Activated T-helper 1 cell treated with anti-CD3 and anti-CD28 coated beads, Interleukin-12 subunit alpha, Interleukin-12 subunit beta, Interleukin-2, Interleukin-4 antibody, amounts not matched to agents 30 ng/mL and 10 ng/mL and 1 ng/mL, durations not matched to agents 14 hours and 24 hours and 36 hours (primary cell): ENCODE measurements at places on chromosomes 5 and 9. TPM values are rescaled to one million over a fixed set of nuclear protein-coding genes. Genes with fewer than 3 reads are reported as not detected.
A peak's percentile ranks its signal among the peaks of the same experiment; 100 is the strongest.

Gene KCNN2
- total RNA-seq, result not detected in 2 replicates

DNA sequence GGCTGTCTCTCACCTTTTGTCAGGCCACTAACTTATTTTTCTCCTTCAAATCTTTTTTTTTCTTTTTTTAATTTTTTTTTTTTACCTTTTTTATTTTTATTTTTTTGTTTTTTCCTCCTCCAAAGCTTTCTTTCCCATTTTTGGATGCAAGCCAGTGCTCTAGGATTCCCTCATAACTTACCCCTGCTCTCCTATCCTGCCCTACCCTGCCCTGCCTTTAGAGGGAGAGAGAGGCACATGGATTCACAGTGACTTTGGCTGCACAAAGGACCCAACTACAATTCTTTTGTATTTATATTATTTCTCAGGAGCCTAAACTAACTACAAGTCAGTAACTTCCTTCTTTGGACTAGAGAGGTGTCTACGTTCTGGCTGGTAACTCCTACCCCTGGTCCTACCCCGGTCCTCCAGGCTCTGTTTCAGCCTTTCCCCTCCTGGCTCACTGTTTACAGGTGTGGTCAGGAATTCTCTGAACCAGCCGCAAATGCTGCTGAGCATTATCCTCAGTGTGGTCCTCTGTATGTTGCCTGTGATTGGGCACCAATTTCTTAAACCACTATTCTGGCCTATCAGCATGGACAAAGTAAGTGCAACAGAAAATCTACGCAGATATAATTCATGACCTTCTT, 8.4 kb upstream of the RUSC2 start:
- no peak overlapping the region for H3K4me3 ChIP-seq
- H3K4me1 ChIP-seq, result no peaks in the 10 kb centered on the region
- peak; percentile 12 for DNase-seq
- H3K27ac ChIP-seq, result no peak overlapping the region
- peaks cover 7% of the 10 kb centered on the region for H3K27me3 ChIP-seq
- H3K36me3 ChIP-seq, result no peaks in the 10 kb centered on the region

Gene PCDHGA6
- total RNA-seq, result 0.16 and 0.42 TPM in 2 replicates

DNA sequence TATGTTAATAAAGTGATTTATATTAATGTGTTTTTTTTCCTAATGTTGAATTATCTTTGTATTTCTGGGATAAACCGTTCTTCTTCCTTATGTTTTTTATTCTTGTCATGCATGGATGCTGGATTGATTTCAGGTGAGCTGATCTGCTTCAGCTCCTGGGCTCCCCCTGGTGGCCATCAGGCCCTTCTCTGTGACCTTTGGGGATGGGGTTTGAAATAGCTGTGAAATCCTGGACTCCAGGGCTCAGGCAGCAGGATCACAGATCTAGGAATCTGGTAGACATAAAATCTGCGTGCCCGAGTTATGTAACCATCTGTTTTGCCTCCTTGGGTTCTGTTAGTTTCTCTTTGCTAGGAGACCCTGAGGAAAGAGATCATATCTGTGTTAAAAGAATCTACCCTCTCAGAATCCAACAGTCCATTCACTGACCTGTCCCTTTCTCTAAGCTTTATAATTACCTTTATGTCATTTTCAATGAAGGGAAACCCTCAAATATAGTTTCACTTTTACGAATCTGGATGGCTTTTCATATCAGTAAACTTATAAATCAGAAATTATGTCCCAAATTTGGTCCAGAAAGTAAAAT, 12.2 kb upstream of the OR13J1 start:
- no peaks in the 10 kb centered on the region for H3K4me1 ChIP-seq
- no peaks in the 10 kb centered on the region for H3K36me3 ChIP-seq
- peak; percentile 55 for DNase-seq
- no peak overlapping the region for H3K4me3 ChIP-seq
- H3K27me3 ChIP-seq, result peaks cover 22% of the 10 kb centered on the region
